ENCODE measurements at places on chromosomes 2 and 18.

DNA sequence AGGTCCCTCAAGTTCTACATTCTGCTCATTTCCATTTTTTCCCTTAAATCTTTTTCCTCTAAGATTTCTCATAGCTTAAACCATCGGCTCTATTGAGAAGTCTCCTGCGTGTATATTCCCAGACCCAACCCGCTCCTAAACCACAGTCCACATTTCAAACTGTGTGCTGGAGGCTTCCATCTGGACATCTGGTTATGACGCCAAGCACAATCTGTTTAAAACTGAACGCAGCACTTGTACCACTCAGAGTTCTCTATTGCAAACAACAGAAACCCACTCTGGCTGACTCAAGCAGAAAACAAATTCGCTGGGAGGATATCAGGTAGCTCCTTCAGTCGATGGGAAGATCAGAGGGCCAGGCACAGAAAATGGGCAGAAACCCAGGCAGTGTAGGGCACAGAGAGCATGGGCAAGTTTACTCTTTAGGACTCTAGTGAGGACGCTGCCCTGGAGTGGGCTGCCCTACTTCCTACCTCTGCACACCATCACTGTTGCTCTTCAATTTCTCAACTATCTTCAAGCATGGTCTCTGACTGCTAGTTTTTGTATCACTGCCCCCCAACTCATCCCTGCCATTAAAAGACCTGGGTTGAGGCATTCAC is 5.6 kb upstream of the EML4 start:
- no peak for DNase-seq

DNA sequence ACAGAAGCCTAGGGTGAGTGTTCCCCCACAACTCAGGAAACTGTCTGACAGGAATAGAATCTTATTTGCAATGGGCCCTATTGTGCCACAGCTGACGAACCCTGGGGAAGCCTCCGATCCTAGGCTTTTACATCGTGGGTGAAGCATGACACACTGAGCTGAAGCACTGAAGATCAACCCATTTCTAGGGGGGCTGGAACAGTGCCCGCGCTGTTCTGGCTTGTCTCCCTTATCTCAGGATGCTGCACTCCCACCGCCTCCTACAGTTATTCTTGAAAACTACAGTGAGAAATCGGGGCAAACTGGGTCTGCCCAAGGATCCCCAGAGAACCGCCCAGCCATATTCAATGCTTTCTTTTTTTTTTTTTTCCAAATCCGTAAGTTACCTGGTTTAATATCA is 41.1 kb downstream of the NETO1 start:
- no peak for DNase-seq

GRCh38 chr2:198930170-198930569 is 527.6 kb downstream of the SATB2 start:
- no peak for DNase-seq

DNA sequence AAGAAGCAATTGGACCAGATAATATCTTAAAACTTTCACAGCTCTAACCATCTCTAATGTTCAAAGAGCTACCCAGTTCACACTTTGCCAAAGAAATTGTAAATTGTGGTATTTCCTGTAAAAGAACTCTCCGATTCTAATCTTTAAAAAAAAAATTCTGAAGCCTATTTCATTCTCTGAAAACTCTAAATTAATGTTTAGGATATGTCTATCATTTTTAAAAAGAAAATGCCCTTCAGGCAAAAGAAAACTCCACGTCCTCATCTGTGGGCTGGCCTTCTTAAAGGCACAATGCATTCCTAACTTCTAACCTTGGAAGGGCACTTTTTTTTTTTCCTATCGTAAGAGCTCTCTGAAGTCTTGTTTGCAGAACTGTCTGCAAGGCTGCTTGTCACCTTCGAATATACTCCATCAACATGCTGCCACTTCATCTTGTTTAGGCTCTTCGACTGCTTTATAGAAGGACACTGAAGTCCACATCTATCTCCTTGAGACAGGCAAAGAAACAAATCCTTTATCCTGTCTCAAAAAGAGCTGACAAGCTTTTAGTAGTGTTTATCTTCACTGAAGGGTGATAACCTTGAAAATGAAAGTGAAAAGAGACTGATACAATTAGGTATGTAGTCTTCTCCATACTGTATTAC is 124.3 kb upstream of the SLC39A10 start:
- peak; percentile 71 for DNase-seq

- peak; percentile 44 for DNase-seq
These were observed 36.3 kb downstream of the TGOLN2 start for GRCh38 chr2:85291425-85292023.

- peak; percentile 31 for DNase-seq
These were observed 902 bp downstream of the SS18 start for GRCh38 chr18:26089293-26090129.

DNA sequence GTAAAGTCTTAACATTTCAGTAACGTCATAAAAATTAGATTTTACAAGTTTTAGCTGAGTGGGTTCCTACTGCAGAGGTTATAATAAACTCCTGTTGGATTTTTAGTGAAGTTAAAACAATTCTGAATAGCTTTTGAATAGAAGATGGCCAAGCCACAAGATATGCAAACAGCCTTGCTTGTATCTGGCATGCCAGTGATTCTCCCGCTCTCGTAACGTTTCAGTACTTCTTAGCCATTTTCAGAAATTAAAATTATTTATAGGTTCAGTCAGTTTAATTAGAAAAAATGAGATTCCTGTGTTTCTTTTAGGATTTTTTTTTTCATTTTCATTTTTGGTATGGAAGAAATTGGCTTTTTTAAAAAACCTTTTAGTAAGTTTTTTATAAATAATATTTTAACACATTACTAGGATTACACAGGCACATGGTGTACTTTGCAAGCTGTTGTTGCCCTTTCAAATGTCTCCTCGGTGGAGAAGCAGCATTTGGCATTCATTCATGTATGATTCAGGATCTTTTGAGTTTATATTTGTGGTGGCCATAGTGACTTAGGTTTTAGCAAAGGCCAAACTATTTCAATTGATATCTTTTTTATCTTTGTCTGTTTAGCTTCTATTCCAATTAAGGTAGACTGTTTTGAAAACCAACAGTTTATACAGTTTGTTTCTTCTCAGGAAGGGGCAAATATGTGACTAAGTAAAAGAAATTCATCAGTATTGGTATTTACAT is 30.6 kb upstream of the RND3 start:
- no peak for DNase-seq

GRCh38 chr2:149143734-149144133 is 105.2 kb downstream of the LYPD6B start:
- no peak for DNase-seq

GRCh38 chr18:8938817-8939216 is 163.7 kb upstream of the NDUFV2 start:
- DNase-seq: no peak

GRCh38 chr2:38497670-38498037 is 105.1 kb downstream of the HNRNPLL start:
- DNase-seq: no peak

DNA sequence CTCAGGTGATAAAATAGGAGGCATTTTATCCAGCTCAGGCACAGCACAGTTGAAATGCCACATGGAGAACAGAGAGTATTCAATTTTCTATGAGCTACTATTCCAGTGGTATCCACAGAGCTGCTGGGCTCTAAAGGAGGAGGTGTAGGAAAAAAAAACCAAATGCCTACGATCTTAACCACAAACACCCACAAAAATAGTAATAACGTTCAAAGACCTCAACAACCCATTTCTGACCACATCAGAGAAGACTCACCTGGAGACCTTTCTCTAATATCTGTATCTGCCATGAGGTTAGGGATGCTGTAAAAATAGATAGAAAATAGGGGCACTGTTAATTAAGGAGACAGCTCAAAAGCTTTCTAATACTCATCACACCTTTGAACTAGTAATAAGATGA is 294.6 kb upstream of the PARD3B start:
- no peak for DNase-seq

GRCh38 chr2:82781176-82781915 is 1677.7 kb downstream of the SUCLG1 start:
- DNase-seq: no peak

- DNase-seq: no peak
These were observed 3.5 kb downstream of the LOXL3 start for GRCh38 chr2:74550231-74550630.

DNA sequence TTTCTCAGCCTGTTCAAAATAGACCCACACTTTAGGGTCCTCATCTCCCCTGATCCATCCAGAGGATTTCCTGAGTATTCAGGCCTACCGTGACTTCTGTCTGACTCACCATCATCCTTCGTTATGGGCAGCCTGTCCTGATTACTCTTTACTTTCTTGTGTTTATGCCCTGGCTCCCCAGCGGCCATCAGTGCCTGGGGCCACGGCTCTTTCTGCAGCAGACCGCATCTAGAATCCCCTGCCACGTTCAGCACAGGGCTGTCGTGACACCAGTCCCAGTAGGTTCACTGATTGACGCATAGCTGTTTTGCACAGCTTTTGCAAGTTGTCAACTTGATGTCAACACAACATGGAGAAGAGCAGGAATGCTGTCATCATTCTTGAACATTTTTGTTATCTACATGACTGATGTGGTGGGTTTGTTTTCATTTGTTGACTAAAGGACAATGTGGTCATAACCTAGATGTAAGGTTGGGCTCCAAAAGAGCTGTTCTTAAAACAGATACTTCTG is 225.6 kb downstream of the HAUS1 start:
- DNase-seq: no peak

GRCh38 chr18:9065864-9066263 is 36.6 kb upstream of the NDUFV2 start:
- no peak for DNase-seq

DNA sequence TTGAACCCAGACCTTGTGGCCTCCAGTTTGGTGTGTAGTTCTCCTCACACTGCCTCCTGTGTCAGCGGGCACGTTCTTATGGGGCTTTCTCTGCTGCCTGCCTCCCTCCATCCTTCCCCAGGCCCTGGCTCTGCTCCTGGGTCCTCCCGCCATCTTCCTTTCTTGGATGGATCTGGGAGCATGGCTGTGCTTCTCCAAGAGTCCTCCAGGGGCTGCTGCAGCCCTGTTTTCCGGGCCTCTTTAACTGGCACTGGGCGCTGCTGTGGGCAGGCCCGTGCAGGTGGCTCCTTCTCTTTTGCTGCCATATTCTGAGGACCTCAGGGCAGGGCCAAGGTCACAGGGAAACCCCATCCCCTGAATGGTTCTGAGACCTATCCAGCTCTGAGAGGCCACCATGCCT is 17.8 kb downstream of the THNSL2 start:
- DNase-seq: no peak

- no peak for DNase-seq
These were observed 22.6 kb downstream of the MYO5B start for GRCh38 chr18:50172367-50172766.

DNA sequence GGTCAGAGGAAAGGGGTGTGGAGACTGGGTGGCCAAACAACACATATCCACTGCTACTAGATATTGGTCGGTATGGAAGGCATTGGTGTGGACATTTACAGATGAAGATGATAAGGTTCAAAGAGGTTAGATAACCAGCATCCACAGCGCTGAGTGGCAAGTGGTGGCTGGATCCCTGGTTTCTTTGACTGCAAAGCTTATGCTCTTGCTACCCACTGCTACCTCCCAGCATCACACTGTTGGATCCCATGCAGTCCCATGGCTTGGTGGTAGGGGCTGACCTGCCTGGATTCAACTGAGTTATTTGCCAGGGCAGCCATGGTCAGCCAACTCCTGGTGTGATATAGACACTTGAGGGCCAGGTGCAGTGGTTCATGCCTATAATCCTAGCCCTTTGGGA is 53.6 kb downstream of the DDX1 start:
- DNase-seq: no peak

DNA sequence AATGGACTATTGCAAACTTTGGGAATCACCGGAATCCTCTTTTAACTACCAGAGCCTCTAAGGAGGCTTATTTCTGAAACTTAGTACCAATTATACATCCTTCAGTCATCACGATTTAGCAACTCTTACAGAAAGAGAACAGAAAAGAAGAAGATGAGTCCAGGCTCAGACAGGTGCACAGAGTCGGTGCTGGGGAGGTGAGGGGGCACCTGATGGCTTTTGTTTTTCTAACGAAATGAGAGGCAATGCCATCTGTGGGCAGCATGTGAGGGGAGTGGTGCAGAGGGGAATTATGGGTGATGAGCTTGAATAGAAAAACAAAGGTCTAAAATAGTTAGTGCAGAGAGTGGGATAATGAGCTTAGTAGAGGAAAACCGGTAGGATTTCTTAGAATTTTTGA is 522.6 kb downstream of the CMPK2 start:
- DNase-seq: no peak

DNA sequence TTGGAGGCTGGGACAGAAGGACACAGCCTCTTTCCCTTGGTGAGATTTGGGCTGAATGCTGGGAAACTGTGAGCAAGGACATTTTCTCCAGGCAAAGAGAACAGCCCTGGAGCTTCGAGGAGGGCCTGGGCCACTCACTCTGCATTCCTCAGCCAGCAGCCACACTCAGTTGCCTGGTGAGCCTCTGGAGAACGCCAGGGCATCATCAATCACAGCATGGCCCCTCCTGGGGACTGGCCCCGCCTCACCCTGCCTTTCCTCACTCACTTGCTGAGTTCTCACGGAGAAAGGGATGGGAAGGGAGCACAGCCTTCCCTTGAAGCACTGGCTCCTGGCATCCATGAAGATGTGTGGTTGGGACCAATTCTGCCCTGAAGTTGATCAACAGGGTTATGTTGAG is 55.0 kb downstream of the APOB start:
- DNase-seq: no peak

Data from CD4-positive, alpha-beta T cell treated with Interleukin-15 for 4 hours (primary cell).